ENCODE measurements at places on chromosomes 2 and 18.
A peak's percentile ranks its signal among the peaks of the same experiment; 100 is the strongest.

- DNase-seq, result peak; percentile 43
These were observed 79.2 kb downstream of the LONRF2 start for GRCh38 chr2:100242891-100243619.

DNA sequence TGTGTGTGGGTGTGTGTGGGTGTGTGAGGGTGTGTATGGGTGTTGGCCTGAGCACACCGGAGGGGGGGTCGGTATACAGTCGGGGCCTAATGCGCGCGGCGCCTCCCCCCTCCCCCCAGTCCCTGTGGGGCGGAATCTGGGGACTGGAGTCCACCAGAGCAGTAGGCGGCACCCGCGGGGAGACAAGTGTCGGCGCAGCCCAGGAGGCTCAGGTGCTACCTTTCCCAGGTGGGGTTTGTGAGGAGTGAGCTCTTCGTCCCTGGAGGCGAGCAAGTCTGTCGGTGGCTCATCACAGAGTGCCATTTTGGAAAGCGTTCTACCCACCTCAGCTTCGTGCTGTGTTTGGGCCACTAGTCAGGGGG lies 2896.1 kb upstream of the TEKT4 start:
- no peak for DNase-seq

GRCh38 chr18:52130624-52131301 lies 209.2 kb upstream of the DCC start:
- no peak for DNase-seq

GRCh38 chr18:27213123-27213717 lies 28.1 kb upstream of the CHST9 start:
- no peak for DNase-seq

- no peak for DNase-seq
These were observed 3.0 kb upstream of the ATP6V1B1 start for GRCh38 chr2:70932631-70933230.

GRCh38 chr2:179886-180285 lies 83.9 kb downstream of the SH3YL1 start:
- DNase-seq, result no peak

DNA sequence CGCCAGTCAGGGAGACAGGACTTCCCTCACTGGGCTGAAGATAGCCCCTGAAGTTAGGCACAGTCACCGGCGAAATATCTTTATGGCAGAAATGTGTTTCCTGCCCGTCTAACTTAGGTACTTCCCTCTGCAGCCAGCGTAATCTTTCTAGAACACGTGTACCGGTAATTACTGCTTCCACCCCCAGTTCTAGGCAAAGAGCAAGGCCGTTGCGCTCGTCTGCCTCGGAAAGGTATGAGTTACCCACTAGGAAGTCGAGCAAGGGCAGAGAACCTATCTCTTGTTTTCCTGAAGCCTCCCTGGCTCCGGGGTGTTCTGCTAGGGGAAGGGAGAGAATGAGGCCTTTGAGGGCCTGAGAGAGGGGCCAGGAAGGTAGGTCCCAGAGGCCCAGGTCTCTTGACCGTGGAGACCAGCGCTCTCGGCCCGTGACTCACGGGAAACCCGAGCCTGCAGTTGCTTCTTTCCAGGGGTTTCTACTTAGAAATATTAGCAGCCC lies 70.0 kb downstream of the TWSG1 start:
- DNase-seq, result peak; percentile 25

DNA sequence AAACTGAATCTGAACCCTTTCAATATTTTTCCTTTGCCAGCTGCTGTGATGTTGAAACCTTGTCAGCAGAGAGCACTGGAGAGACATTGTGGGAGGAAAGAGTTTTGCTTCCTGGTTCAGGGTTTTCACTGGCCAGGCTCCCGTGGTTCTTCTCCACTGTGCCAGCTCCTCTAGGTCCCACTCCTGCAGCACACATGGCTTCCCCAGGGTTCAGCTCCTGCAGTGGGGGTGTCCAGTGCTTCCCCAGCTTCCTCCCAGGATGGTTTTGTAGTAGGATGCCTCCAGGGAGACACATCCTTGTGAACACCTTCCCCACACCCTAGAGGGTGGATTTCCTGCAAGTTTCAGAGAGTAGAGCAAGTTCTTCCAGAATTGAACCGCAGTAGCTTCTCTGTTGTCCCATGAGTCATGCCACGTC lies 24.0 kb upstream of the SULT1C3 start:
- DNase-seq, result no peak

GRCh38 chr2:127462461-127462860 lies 44.2 kb downstream of the PROC start:
- DNase-seq, result no peak

- no peak for DNase-seq
These were observed 58.9 kb upstream of the CTDP1 start for GRCh38 chr18:79620576-79621165.

- peak; percentile 39 for DNase-seq
These were observed 818 bp downstream of the ITGB1BP1 start for GRCh38 chr2:9422321-9423099.

GRCh38 chr2:213848631-213849030 lies 562.2 kb upstream of the VWC2L start:
- DNase-seq, result no peak

DNA sequence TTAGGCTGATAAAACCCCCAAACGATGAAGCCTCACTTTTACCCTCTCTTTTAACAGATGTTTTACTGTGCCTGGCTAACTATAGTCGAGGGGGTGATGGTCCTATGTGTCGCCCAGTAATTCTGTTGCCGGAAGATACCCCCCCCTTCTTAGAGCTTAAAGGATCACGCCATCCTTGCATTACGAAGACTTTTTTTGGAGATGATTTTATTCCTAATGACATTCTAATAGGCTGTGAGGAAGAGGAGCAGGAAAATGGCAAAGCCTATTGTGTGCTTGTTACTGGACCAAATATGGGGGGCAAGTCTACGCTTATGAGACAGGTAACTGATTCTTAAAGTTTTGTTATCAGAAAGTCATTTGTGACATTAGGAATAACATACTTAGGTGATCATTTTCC lies 20.4 kb downstream of the MSH6 start:
- DNase-seq, result no peak

- no peak for DNase-seq
These were observed 15.2 kb downstream of the ITGAV start for GRCh38 chr2:186605041-186605440.

GRCh38 chr2:73260338-73260984 lies 23.8 kb downstream of the FBXO41 start:
- no peak for DNase-seq

- no peak for DNase-seq
These were observed 132.3 kb upstream of the DLX2 start for GRCh38 chr2:172234716-172235691.

All from GM12891 (cell line).